ENCODE measurements at places on chromosomes 12 and 14.

DNA sequence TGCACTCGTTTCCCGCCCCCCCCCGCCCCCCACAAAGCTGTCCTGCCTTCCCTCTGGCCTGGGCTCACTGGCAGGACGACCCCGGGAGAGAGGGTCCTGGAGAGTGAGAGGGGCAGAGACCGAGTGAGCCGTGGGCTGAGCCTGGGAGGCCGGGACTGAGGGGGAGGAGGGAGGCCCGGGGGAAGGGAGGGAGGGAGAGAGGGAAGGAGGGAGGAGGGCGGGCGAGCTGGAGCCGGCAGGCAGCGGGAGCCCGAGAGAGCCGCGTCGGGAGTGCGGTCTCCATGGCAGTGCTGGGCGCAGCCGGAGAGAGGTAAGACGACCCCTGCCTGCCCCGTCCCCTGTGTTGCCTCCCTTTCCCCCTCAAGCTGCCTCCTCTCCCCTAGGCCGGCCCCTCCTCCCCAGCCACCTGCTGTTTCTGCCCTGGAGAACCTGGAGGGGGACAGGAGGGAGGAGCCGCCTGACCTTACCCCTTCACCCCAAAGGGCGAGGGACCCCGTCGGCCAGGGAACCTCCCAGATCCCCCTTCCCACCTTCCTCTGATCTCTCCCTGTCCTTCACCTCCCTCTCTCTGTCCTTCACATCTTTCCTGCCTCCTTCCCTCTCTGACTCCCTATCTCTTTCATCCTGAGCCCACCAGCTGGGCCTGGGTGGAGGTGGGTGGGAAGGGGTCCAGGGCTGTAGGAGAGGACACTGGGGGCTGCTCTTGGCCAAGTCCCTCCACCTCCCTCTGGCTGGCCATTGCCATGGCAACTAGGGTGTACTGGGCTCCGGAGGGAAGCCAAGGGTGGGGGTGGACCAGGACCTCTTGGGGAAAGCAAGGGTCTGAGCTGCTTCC, at the start of gene GPR162:
GPR162 (plus strand) TSS at position 231 of the 835 bp plus-strand sequence. CDS start 2,078 bp downstream, outside the sequence.
- DNase-seq = peak; percentile 39

GRCh38 chr14:103698380-103699260, 16.6 kb downstream of the XRCC3 start:
- DNase-seq = no peak

GRCh38 chr14:55192054-55192621, 753 bp upstream of the DLGAP5 start:
- no peak for DNase-seq

DNA sequence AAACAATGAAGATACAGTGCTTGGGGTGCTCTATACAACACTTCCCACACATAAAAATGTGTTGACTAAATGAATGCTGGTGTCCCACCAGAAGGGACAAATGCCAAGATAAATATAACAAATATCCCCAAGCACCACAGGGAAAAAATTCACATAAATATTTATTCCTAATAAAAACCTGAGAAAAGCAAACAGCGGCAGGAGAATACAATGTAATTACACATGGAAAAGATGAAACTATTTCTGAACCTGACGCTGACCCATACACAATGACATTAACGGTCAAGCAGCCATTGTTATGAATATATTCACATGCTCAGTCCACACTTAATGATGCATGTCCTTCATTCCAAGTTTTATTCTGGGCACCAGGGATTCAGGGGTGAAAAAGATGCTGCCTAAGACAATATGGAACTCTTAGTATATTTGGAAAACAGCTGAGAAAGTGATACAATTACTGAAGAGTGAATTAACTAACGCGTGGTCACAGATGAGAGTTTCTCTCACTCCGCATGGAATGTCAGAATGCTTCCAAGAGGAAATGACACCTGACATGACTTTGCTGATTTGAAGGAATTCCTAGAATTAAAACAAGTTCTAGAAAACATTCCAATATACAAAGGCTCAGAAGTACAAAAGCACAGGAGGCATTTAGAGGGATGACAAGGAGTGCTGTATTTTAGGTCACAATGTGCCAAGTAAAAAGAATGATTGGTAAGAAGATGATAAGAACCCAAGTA, 27.9 kb upstream of the PTPRR start:
- no peak for DNase-seq

DNA sequence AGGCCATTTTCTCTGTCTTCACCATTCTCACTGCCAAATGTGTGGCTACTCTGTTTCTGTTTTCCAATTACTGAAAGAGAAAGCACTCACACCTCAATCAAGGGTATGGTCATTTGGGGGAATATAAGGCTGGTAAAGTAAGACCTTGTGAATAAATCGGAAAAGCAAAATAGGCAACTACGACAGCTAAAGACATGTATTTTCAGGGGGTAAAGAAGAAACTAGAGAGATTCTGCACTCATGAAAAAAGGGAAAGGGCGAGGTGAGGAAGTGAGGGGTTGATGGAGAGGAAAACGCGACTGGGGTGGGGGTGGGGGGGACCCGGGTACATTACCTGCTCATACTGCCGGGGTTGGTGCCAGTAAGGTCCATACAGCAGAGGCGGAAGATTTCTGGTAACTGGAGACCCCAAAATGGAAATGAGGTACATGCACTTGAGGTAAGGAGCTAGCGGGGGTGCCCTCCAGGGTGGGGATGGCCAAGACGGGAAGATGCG, 19.3 kb downstream of the CHD8 start:
- DNase-seq = no peak

GRCh38 chr14:92385561-92385960, 62.6 kb downstream of the SLC24A4 start:
- DNase-seq = no peak

- DNase-seq = no peak
Measured at GRCh38 chr14:100820957-100821356, 5.0 kb upstream of the MEG3 start.

- DNase-seq = no peak
Measured at GRCh38 chr14:64442300-64442988, 22.9 kb upstream of the AKAP5 start.

- no peak for DNase-seq
Measured at GRCh38 chr14:104143521-104144452, 5.4 kb downstream of the KIF26A start.

DNA sequence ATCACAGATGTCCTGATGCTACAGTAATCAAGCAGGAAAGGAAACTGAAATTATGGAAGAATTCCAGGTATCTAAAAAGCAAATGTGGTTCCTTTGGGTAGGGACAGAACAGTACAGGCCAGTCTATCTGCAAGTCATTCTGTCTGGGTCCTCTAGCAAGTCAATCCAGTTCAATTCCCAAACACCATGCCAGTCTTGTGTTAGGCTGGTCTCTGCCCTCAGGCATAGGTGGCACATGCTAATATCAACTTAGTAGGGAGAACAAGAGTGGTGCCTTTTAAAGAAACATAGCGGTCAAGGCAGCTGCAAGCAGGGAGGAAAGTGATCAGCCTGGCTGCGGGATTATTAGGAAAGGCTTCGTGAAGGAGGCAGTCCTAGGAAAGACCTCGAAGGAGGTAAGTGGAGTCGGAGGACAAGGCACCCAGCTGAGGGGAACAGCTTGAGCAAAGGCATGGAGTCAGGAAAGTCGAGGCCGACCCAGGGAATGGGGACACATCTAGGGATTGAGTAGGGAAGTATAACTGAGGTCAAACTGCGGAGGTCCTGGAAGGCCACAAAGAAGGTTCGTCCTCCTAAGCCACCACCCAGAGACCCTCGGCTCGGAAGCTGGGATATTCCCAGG, 3.8 kb upstream of the PLEKHG6 start:
- DNase-seq = no peak

Measured in NCI-H187 (cell line).